Psoas muscle (tissue), 8 donors: ENCODE measurements at places on chromosomes 5 and 9. TPM values are rescaled to one million over a fixed set of nuclear protein-coding genes. Genes with fewer than 3 reads are reported as not detected.

GRCh38 chr9:27426511-27427271, 97.4 kb upstream of the IFNK start:
- no peak for DNase-seq

- no peak for DNase-seq
Observed at GRCh38 chr9:75979362-75979761, 88.9 kb downstream of the PCSK5 start.

DNA sequence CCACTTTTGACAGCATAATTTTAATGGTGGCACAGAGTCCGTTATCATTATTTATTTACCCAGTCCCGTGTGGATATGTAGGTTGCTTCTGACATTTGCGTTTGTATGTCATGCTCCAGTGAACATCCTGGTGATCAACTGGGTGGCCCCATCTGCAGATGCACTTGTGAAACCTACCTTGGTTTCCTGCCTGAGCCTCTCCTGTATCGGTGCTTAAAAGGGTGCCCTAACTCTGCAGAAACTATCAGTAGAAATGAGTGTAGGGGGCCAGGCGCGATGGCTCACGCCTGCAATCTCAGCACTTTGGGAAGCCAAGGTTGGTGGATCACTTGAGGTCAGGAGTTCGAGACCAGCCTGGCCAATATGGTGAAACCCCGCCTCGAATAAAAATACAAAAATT, 92.1 kb upstream of the IER5L start:
- DNase-seq = no peak

The TOR4A gene
- total RNA-seq = 2.3 TPM

DNA sequence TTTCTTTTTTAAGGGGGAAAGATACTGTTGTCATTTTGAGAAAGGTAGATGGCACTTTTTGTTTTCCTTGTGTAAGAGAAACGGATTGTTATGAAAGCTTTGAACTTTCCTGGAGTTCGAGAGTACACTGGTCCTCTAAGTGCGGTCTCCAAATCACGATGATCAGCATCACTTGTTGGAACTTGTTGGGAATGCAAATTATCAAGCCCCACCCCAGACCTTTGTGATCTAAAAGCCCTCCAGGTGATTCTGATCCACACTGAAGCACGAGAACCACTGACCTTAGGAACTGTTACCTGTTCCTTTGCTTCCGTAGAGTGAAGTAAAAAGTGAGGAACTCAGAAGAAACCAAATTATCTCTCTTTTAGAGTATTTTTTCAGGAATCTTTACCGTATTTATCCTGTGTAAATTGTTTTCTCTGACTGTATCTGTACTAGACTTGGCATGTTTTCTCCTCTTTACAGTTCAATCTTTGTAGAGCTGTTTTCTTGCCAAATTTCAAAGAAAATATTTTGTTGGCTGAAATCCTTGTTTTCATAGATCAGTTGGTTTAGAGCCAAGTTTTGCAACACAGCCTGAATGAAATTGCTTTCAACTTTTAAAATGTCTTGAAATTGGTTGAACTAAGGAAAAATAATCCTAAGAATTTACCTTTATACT, 4.0 kb downstream of the MAT2B start:
- DNase-seq = no peak

DNA sequence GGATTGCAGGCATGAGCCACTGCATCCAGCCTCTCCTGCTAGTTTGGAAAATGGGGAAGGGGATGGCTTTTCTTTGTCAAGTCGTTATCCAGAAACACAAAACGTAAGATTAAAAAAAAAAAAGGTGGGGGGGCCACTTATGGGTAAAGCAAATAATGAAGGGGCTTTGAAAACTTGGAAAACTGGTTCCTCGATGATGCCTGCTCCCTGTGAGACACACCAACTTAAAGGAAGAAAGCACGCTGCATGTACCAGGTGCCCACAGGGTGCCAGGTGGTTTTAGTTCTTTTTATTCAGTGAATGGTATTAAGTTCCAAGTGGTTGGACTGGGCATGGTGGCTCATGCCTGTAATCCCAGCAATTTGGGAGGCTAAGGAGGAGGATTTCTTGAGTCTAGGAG, 170.1 kb downstream of the GOLPH3 start:
- DNase-seq = no peak

DNA sequence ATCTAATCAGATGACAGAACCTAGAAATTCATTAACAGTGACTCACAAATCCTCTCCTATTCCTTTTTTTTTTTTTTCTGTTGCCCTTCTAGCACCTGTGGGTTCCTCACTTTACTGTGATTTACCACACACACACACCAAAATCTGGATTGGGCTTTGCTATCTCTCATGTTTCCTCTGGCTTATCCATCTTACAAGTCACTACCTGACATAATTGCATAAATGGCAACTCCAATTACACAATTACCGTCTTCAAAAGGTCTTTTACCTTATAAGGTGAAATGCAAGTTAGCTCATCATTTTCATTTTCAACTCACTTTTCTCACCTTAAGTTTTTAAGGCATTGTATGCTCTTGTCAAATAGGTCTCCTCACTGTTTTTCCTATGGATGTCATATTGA, 426.3 kb upstream of the MEF2C start:
- no peak for DNase-seq

- DNase-seq = no peak
Observed at GRCh38 chr5:68000805-68001204, 214.8 kb upstream of the PIK3R1 start.

The EMB gene
- 3.5 TPM for total RNA-seq

GRCh38 chr5:57163553-57164006, 10.3 kb upstream of the GPBP1 start:
- no peak for DNase-seq

- no peak for DNase-seq
Observed at GRCh38 chr5:74055486-74056106, 429.6 kb downstream of the ARHGEF28 start.

GRCh38 chr9:92483627-92484545, 1.6 kb upstream of the ASPN start:
- DNase-seq = no peak

DNA sequence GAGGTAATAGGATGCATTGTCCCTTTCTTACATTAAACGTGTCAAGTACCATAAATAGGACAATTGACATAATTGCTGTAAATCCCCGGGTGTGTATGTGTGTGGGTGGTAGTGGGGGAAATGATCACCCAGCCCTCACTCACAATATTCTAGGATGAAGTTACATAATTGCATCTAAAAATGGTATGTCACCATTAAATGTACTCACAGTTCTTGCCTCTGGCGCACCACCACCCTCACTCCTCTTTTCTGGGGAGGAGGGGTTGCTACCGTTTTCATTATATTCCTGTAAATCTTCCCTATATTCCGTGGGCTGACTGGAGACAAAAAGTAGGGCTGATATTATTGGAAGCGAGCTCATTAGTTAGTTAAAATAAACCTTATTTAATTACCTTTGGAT, 563.8 kb downstream of the TLR4 start:
- no peak for DNase-seq

- DNase-seq = no peak
Observed at GRCh38 chr9:135971892-135972291, 10.7 kb upstream of the UBAC1 start.

The F2R gene
- total RNA-seq = 1.3 TPM

DNA sequence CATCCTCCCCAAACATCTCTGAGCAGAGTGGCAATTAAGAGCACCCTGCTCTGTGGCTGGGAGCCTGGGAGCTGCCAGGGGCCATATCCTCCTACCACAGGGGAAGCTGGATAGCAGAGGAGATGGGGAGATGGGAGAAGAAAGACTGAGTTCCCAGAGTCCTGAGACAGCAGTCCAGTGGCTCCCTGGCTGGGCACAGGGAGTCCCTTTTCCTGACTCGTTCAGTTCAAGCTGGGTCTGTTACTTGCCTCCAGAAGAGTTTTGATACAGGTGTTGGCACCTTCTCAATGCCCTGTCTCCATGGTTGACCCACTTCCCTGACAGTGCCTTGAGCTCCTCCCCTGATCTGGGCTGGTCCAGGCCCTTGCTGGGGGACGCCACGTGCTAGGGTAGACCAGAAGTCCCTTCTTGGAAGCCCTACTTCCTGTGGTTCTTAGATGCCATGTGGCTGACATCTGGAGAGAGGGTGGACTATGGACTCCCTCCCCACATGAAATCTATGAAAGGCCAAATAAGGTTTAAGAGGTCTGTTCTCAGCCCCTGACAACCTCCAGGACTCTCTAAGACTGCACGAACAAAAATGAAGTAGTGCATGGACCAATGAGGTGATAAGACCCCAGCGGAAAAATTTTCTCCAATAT, 166.2 kb downstream of the AUH start:
- DNase-seq = no peak

GRCh38 chr5:133523961-133524586, 88.3 kb downstream of the FSTL4 start:
- DNase-seq = no peak

The SLC4A9 gene
- total RNA-seq = not detected

The CCDC183 gene
- total RNA-seq = not detected

GRCh38 chr9:75894566-75894965, 4.1 kb downstream of the PCSK5 start:
- no peak for DNase-seq

The PRLR gene
- 0.32 TPM for total RNA-seq

The CSF1R gene
- total RNA-seq = 6.5 TPM

DNA sequence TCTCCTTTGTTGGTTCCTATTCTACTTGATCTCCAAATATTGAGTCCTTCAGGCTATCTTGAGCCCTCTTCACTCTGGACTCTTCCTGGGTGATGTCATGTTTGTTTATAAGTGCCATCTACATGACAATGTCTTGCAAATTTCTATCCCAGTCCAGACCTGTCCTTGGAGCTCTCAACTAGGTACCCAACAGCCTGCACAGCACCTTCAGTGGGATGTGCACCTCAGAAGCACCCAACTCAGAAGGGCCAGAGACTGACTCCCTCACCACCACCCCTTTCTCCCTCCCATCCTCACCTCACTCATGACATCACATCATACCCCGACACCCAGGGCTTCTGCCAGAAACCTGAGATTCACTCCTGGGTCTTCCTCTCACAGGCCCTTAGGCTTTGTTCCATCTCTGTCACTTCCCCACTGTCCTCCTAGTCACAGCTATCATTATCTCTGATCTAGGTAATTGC, 14.4 kb downstream of the TXN start:
- DNase-seq = no peak

GRCh38 chr9:114484215-114484853, 20.9 kb downstream of the WHRN start:
- no peak for DNase-seq

DNA sequence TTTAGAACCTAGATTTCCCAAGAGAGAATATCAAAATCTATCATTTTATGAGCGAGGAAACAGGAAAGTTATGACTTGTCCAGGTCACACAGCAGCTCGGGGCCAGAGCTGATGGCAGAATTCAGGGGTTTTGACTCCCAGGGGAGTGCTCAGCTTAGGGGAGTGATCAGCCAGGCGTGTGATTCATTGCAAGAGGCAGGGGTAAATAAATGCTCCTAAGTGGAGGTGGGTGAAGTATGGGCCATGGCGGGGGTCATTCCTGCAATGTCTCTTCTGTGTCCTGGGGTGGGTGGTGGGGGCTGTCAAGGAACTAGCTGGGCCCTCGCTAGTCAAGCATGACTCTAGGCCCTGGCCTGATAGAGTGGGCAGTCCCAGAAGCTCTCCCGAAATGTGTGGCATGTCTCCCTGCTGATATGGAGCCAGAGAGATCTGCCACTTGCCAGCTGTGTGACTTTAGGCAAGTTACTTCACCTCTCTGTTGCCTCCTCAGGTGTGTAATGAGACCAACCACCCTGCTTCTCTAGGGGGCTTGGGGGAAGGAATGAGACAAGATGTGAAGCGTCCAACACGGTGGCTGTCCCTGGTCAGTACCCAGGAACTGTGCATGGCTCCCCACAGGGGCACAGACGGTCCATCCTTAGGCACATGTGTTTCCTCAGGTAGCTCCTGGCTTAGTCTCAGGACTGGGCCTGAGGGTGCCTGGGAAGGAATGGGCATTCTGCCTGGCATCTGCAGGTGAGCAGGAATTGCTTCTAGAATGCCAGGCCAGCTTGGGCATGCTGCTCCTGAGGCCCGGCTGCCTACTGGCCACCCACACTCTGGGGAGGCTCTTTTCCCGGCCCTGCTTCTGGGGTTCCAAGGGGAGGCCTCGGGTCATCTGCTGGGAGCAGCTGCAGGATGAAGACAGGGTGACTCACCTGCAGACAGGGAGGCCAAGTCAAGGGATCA, 36.5 kb upstream of the SH3PXD2B start:
- no peak for DNase-seq

The PROB1 gene
- 74.4 TPM for total RNA-seq

GRCh38 chr9:114180696-114181606, 25.6 kb downstream of the COL27A1 start:
- DNase-seq = no peak

The TRIM14 gene
- 1.7 TPM for total RNA-seq

The PCDHB4 gene
- 0.77 TPM for total RNA-seq

DNA sequence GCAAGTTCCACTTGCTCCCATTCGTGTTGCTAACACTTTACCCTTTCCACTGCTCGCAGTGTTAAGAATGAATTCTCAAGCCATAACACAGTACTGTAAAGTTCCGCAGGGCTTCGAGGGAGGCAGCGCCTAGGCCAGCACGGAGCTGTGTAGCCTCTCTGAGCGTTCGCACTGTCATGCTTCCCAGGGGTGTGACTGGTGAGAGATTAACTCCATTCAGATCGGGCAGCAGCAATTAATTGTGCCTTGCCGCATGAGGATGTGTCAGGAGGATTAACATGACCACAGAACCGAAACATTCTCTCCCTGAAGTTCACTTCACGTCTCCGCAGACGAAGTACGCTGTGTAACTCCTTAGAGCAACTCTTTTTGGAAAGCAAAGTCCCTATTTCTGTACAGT, 23.2 kb downstream of the ZBTB34 start:
- DNase-seq = no peak

- DNase-seq = no peak
Observed at GRCh38 chr9:95511952-95512708, 4.6 kb downstream of the PTCH1 start.

DNA sequence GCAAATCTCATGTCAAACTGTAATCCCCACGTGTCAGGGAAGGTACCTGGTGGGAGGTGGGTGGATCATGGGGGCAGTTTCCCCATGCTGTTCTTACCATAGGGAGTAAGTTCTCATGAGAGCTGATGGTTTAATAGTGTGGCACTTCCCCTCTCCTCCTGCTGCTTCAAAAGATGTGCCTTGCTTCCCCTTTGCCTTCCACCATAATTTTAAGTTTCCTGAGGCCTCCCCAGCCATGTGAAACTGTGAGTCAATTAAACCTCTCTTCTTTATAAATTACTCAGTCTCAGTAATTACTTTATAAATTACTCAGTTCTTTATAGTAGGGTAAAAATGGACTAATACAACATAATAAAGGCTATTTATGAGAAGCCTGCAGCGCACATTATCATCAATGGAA, 7.1 kb upstream of the CNTRL start:
- DNase-seq = no peak

DNA sequence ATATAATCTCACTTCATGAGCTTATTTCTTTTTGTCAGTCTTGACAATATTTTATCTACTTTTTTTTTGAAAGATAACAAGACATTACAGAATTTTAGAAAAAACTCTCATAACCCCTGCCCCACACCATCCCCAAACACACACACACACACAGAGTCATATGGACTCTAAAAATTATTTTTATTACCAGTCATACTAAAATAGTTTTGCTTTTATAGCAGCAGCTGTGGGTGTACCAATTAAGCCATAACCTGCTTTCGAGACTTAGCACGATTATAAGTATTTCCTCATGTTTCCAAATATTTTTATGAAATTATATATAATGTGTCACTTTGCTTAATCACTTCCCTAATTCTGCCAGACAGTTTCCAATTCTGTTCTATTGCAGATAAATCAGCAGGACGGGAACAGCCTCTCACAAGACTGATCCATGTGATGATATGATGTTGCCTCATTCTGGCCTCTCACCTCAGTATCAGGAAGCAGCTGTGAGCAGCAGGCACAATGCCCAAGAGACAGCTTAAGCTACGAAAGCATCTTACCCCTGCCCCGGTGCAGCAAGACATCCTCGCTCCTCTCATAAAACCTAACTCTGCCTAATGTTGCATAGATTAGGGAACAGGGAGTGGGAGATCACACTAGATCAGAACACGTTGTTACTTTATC, 7.0 kb downstream of the PDCL start:
- DNase-seq = peak; percentile 30
